Renal pelvis (tissue), 12 donors: ENCODE measurements at places on chromosomes 7 and 10. TPM values are rescaled to one million over a fixed set of nuclear protein-coding genes. Genes with fewer than 3 reads are reported as not detected.
A peak's percentile ranks its signal among the peaks of the same experiment; 100 is the strongest.

Gene HSPA12A
- 56.5 TPM for polyA plus RNA-seq

Gene OR6B1
- not detected for polyA plus RNA-seq

Gene RET
- 24.3 TPM for polyA plus RNA-seq

Gene GNGT1
- polyA plus RNA-seq, result not detected

Gene TMEM196
- 0.01 TPM for polyA plus RNA-seq

Gene AKR1C1
- polyA plus RNA-seq, result 10.3 TPM

Gene C10orf143
- polyA plus RNA-seq, result 7.1 TPM

Gene ENTPD7
- polyA plus RNA-seq, result 18.9 TPM

Gene SLC16A9
- polyA plus RNA-seq, result 30.5 TPM

Gene HOXA1
- 2.2 TPM for polyA plus RNA-seq

Gene HOXA3
- 39.5 TPM for polyA plus RNA-seq

- DNase-seq, result no peak
Observed at GRCh38 chr7:911791-912480, 35.6 kb downstream of the GET4 start.

GRCh38 chr10:74176380-74177139 is 25.5 kb downstream of the ADK start:
- peak; percentile 92 for DNase-seq

- DNase-seq, result peak; percentile 52
Observed at GRCh38 chr7:133781486-133782090, 345.6 kb upstream of the LRGUK start.

DNA sequence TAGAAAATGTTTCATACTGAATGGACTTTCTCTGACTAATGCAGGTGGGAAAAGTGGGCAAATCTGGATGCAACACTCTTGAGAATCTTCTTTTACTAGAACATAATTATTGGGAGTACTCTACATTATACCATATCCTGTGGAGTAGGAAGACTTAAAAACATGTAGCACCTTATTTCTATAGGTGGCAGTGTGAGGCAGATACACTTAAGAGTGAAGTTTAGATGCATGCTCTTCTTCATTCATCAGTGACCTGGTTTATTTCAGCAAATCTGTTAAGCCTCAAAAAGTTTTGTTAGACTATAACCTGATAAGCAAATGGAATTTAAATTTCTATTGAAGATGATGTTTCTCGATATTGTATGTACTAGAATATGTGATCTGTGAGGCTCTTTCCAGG is 1087.1 kb upstream of the LRRN3 start:
- DNase-seq, result no peak

GRCh38 chr7:116692401-116693308 is 20.7 kb downstream of the MET start:
- DNase-seq, result no peak

- DNase-seq, result no peak
Observed at GRCh38 chr7:1364906-1365570, 94.2 kb downstream of the MICALL2 start.

DNA sequence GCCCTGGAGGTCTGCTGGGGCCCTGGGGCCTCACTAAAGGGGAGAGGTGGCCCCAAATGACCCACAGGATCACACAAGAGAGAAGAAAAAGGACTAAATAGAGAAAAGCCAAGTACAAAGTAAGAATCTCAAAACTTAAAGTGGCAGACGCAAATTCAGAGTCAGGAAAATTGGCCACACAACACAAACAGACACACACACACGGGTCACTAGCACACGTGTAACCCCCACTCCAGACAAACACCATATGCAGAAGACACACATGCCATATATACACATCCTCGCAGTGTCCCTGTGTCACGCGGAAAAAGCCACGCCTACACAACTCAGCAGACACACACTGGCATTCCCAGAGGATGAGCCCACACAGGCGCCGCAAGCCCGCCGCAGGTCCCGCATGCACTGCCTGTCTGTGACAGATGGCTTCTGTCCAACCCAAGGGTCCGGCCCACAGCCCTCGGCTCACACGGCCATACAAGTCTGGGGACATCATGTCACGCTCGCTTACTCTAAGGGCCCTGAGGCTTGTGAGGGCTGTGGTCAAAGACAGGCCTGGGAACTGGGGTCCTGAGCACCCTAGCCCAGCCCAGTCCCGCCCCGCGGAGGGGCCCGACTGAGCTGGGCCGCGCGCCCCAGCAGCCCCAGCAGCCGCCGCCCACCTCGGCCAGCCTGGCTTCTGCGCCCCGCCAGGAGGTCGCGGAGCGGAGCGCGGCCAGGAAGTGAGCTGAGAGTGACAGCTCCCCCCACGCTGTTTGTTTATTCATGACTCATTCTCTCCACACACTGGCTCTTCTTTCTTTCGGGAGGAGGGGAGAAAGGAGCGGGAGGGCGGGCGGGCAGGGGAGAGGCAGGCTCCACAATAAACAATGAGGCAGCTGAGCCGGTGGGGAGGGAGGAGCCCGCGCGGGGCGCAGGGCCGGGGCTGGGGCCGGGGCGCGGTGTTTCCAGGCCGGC is 95.5 kb upstream of the ZMIZ1 start:
- peak; percentile 95 for DNase-seq

DNA sequence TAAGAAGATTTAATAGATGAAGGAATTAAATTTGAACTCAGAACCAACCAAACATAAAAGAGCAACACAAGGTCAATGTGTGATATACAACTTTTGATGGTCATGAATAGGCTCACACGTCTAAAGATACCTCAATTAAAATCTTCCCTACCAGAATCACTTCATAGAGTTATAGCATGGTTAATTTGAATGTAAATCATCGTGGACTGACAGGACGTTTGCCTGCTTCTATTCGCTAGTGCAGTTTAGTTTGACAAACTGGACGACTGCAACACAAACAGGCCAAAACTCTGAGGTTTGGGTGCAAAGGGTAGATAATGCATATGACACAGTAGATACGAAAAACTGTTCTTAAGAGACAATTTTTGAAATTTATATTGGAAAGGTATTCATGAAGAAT is 32.5 kb upstream of the CNTNAP2 start:
- no peak for DNase-seq

- no peak for DNase-seq
Observed at GRCh38 chr10:122230222-122230621, 40.9 kb upstream of the BTBD16 start.

DNA sequence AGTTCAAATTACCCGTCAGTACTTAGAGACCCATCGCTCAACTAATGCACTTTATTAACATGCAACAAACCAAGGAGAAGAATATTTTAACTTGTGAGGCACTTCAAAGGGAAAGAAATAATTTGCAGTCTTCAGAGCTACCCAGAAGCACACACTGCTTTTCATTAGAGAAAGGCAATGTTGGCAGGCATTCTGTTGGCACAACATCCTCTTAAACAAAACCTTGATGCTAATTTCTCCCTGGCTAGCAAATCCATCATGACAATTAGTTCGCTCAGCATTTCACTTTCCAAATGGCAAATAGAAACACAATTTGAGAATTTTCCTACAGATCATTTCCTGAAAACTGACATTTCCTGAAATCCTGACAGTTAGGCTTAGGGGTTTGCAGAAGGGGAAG is 155.6 kb upstream of the FAM13C start:
- no peak for DNase-seq

- no peak for DNase-seq
Observed at GRCh38 chr7:100722480-100723212, 2.4 kb downstream of the EPO start.

GRCh38 chr10:104657457-104657856 is 16.4 kb downstream of the SORCS3 start:
- no peak for DNase-seq

- no peak for DNase-seq
Observed at GRCh38 chr10:3438606-3439005, 266.0 kb upstream of the PITRM1 start.

- no peak for DNase-seq
Observed at GRCh38 chr7:108234971-108235450, 104.8 kb upstream of the LAMB4 start.

DNA sequence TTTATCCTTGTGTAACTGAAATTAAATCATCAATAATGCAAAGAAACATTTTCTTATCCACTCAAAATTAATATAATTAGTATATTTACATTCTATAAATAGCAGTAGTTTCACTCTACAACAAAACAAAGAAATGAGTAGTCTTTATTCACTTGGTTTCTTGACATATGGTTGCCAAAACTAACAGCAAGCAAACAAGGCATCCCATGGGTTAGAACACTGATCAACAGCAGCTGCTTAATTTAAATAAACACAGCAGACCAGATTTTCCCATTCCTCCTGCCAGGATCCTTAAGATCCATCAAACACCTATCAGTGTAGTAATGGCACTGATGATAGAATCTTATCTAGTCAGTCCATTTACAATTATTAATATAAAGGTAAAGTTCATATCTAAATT is 22.1 kb downstream of the NCAPG2 start:
- DNase-seq, result no peak
